Stimulated activated CD4-positive, alpha-beta T cell treated with anti-CD3 and anti-CD28 coated beads, Interleukin-1b, Interleukin-23, amount 100 ng/mL, for 4 hours (primary cell): ENCODE measurements at places on chromosomes 12 and 14.

DNA sequence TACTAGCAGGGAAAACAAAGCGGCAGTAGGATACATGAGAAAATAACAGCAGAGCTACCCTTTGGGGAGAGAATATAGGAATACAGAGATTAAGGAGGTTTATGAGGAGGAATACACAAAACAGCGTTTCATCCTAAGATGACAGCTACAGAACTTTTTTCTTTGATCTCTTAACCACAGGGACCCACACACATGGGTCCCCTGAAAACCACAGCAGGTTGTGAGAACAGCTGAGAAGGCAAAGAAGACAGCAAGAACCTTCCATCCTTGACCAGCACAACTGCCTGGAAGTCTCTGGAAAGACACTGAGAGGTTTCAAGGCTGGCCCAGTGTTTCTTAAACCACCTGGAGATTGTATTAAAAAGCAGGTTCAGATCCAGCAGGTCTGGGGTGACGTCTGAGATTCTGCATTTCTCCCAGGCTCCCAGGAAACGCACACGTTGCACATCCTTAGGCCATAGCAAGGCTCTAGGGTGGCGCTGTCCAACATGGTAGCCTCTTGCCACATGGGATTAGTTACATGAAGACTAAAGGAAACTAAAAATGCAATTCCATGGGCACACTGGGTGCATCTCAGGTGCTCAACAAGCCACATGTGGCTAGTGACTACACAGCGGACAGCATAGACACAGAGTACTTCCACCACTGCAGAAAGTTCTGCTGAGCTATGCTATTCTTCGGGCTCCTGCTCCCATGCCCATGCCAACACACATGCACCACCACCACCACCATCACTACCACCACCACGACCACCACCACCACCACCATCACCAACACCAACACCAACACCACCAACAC is 92.3 kb downstream of the FOXN3 start:
- DNase-seq = no peak

DNA sequence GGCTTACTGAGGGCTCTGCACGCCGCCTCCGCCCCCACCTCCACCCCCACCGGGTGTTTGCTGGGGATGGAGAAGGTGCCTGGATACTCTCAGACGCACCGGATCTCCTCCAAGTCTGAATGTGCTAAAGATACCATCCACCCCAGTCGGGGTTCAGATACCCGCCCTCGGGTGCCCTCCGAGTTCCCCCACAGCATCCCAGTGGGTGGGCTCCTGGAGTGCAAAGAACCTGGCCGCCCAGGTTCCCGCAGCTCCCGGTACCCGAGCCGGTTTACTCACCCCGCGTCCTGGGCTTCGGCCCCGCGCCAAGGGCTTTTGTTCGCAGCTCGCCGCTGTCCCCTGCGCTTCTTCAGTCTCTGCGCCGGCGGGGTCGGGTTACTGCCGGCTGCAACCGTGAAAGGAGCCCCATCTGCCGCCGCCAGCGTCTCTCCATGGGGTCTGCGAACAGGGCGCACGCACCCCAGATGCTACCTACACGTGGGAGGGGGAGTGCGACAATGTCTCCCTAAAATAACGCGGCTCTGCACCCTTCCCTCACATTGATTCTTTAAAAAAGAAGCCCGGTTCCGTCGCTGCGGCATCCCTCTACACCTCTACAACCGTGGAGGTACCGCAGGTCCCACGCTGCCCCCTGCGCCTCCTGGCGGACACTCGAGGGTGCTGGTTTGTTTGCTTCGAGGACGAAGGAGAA is at the start of gene CCDC177:
Gene CCDC177 (minus strand): TSS at position 609 of the 691 bp plus-strand sequence. CDS start 1,249 bp downstream, outside the sequence.
- peak; percentile 73 for DNase-seq

DNA sequence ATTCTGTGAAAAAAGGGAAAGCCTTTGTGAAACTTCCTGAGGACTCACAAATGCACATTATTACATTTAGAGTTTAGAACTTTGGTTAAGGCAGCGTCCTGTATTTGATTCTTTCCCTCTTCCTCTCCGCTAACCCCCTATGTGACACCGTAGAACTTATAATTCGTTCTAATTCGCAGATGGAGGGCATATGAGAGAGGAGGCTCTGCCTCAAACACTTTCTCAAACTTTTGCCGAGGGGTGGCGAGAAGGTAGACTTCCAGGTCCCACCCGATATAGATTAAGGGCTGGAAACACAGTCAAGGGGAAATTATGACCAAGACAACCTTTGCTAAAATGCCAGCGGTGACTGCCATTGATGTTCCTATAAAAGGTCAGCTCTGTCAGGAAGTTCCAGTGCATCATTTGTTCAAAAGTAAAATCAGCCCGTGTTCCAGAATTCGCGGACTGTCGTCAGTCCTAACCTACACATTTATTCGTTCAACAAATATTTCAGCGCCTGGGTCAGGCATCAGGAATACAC is 904 bp upstream of the PAPOLA start:
- peak; percentile 12 for DNase-seq

GRCh38 chr14:100586403-100587085 is 673 bp downstream of the BEGAIN start:
- peak; percentile 28 for DNase-seq

DNA sequence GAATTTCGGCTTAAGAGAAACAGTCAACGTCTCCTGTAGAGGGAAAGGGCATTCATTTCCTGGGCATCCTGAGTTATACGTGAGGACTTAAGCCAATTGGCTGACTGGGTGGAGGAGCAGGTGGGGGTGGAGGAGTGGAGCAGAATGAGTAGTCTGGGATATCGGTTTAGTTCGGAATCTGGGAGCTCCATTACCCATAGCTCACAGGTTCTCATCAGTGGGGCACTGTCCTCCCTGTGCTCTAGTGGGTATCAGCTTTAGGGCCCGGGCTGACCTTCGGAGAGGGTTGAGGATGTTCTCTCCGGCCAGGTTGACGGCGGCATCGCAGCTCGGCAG is 704 bp downstream of the SDR39U1 start:
- no peak for DNase-seq

DNA sequence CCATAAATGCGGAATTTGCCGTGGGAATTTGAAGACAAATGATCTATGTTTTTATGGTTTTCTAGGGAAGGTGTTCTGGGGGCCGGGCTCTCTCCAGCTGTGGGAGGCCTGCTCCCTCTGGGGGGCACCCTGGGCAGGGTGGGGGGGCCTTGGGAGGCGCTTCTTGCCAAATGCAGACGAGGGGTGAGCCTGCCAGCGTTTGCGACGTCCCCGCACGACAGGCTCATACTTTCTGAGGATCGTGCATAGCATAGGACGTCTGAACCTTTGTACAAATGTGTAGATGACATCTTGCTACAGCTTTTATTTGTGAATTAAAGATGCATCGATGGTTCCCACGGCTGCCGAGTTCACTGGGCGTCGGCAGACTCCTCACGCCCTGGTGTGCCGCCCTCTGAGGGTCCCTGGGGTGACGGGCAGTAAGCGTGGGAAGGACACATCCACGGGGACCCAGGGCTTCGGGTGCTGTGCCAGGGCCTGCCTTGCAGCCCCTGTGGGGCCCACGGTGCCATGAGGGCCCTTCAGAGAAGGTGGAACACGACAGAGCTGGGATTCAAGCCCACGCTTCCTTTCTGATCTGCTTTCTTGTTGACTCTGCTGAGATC is 42.3 kb downstream of the KIF26A start:
- DNase-seq = no peak

- DNase-seq = no peak
Observed at GRCh38 chr14:25698111-25698510, 648.2 kb upstream of the STXBP6 start.

DNA sequence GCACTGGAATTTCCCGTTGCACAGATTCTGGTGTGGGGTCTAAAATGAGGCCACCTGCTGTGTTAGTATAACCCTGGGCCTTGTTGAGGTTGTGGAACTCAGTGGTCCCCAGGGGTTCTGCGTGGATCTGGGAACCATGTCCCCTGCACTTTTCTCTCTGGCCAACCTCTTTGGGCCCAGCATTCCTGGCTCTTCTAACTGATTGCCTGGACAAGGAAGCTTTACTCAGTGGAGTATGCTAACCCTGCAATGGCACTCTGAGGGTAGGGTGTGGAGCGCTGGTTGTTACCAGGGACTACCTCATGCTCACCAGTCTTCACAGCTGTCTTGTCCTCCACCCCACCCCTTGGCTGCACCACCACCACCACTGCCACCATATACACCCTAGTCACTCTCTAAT is 39.2 kb downstream of the CPM start:
- no peak for DNase-seq

DNA sequence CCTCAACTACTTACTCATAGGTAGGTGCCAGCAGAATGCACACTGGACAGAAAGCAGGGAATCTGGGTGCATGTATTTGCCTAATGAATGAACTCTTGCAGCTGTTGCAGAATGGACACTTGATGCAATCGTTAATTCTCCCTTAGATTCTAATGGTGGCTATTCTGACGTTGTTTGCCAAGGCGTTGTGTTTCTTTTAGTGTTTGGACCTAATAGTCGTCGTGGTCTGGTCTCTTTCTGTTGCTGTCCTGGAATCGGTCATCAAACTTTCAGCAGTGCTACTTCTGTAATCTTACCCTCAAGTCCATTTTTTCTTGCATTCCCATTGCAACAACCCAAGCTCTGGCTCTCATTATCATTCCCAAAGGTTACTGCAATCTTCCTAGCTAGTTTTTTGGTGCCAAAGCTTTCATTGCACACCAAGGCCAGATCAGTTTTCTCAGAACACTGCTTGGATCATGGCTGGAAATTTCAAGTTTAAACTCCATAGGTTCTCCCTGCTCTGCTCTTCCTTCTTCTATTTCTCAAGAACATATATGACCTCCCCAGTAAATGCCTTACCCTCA is 31.3 kb downstream of the BMP4 start:
- DNase-seq = no peak

- DNase-seq = no peak
Observed at GRCh38 chr12:26611598-26611997, 221.4 kb downstream of the ITPR2 start.

DNA sequence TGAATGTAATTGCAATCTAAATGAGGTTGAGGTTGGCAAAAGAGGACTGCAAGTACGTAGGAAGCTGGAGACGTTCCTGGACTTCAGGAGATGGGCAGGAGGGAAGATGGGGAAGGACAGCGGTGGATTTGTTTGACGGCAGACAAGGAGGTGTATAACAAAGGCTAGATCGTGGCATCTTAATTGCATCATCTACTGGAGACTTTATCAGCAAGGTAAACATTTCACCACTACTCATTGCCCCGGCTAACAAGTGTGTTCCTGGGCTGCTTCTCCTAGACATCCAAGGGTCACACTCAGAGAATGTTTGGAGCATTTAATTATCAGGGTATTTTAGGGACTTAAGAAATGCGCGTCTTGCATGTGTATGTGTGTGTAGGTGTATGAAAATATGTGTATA is 128.5 kb downstream of the KCNK10 start:
- no peak for DNase-seq

DNA sequence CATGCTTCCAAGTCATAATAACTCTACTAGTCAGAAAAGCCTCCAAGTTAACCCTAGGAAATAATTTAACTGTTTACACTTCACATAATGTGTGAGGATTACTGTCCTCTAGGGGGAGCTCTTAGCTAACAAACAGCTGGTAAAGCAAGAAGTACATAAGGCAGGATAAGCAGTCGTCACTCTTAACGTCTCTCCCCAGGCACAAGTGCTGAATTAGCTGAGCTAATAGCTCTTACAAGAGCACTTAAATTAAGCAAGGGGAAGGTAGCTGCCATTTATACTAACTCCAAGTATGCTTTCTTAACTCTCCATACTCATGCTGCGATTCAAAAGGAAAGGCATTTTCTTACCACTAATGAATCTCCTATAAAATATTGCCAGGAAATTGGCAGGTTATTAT is 79.3 kb upstream of the TSPAN11 start:
- DNase-seq = no peak

GRCh38 chr12:126419131-126419530 is 1353.9 kb downstream of the AACS start:
- DNase-seq = no peak

GRCh38 chr14:24741871-24742270 is 107.9 kb upstream of the GZMB start:
- DNase-seq = no peak

- DNase-seq = no peak
Observed at GRCh38 chr14:32005628-32006027, 71.5 kb upstream of the ARHGAP5 start.

GRCh38 chr12:8916154-8916553 is 1.8 kb downstream of the PHC1 start:
- no peak for DNase-seq

- DNase-seq = no peak
Observed at GRCh38 chr12:10249690-10250455, 37.2 kb downstream of the GABARAPL1 start.

DNA sequence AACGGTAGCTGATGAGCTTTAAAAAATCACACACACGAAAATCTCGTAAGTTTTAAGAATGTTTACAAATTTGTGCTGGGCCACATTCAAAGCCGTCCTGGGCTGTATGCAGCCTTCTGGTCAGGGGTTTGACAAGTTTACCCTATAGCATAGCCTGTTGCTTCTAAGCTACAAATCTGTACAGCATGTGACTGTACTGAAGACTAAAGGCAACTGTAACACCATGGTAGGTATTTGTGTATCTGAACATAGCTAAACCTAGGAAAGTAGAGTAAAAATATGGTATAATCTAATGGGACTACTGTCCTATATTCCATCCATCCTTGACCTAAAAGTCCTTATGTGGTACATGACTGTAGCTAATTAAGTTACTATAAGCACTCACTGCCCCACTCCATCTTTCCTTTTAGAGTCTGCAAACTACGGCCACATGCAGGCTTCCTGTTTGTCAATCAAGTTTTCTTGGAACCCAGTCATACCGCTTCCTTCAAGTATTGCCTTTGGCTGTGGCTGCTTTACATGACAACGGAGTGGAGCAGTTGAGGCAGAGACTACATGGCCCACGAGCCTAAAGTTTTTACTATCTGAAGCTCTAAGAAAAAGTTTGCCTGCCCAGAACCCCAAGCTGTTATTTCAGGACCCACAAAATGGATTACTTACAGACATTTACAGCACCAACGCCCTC is 18.5 kb downstream of the KRT7 start:
- DNase-seq = no peak

- DNase-seq = no peak
Observed at GRCh38 chr12:2177003-2177402, 124.2 kb downstream of the CACNA1C start.

DNA sequence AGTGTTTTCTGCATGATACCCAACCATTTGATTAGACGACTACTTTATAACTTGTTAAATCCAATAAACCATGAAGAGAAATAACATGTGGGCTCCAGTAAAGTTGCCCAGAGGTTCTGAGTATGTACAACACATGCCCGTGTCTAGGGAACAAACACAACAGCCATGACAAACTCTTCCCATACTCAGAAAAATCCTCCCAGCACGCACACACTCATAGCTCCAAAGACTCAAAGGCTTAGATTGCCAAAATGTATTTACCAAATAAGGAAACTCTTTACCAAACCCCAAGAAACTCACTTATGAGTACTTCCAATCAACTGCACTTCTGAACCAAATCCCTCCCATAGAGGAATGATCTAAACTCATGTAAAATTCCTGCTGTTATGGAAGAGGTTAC is 17.3 kb downstream of the SART3 start:
- DNase-seq = no peak
